ENCODE measurements at places on chromosomes 11 and 22.

GRCh38 chr11:123437236-123437979, 7.3 kb downstream of the GRAMD1B start:
- DNase-seq: no peak

GRCh38 chr11:44351898-44352498, 42.1 kb upstream of the ALX4 start:
- DNase-seq: no peak

GRCh38 chr22:43001271-43002201, 13.4 kb downstream of the PACSIN2 start:
- no peak for DNase-seq

DNA sequence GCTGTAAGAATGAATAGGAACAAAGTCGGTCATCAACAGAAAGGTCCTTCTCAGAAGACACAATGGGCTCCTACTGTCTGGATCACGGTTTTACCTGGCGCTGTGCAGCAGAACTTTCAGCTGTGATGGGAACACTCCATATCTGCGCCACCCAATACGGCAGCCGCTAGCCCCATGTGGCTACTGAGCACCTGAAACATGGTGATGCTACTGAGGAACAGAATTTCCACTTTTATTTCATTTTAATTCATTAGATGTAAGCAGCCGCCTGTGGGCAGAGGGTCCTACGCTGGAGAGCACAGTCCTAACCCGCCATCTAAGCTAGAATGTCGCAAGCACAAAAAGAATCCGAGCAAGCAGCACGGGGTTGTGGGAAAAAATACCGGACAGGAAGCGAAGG, 2.7 kb downstream of the SULT4A1 start:
- no peak for DNase-seq

GRCh38 chr11:62324731-62325556, 12.3 kb upstream of the ASRGL1 start:
- no peak for DNase-seq

DNA sequence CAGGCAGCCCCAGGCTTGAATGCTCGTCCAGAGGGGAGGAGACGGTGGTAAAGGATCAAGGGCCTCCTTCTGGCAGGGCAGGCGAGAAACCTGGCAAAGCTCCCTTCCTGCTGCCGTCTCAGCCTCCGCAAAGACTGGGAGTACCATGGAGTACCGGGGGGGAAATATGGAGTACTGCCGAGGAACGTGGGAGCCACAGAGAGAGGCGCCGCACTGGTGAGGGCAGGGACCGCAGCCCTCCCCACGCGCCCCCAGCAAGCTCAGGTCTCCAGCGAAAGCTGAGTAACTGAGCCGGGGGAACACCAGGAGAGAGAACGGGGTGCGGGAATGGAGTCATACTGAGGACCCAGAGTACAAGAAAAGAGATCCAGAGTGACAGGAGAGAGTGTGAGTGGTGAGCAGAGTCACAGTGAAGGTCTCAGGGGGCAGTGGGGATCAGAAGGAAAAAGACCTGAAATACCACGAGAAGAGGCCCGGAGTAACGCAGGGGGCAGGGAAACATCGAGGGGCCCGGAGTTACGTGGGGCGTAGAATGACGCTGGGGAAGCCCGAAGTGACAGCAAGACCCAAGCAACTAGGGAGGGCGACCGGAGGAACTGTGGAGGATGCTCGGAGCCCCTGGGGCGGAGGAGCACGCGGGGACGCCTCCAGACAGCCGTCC, 740 bp downstream of the EML3 start:
- DNase-seq: no peak

DNA sequence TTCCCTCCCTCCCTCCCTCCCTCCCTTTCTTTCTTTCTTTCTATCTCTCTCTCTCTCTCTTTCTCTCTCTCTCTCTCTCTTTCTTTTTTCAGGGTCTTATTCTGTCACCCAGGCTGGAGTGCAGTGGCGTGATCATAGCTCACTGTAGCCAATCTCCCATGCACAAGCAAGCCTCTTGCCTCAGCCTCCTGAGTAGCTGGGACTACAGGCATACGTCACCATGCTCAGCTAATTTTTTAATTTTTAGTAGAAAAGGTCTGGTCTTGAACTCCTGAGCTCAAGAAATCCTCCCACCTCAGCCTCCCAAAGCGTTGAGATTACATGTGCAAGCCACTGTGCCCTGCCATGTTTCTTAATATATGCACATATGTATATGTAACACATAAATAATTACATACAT, 19.0 kb downstream of the TSKU start:
- no peak for DNase-seq

DNA sequence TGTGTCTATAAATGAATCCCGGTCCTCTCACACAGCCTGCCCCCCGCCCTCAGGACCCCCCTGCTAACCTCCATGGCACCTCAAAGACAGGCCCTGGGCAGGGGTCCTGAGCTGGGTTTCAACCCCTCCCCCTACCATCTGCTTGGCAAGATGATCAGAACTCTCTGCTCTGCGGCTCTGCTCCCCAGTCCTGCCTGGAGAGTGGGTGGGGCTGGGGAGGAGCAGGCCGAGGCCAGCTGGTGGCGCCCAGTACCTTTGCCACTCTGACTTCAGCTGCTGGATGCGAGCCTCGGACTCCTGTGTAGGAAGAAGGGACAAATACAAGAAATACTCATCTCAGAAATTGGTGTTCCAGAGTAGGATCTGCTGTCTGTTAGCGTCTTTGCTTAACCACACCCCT, 15.0 kb downstream of the SUN2 start:
- no peak for DNase-seq

DNA sequence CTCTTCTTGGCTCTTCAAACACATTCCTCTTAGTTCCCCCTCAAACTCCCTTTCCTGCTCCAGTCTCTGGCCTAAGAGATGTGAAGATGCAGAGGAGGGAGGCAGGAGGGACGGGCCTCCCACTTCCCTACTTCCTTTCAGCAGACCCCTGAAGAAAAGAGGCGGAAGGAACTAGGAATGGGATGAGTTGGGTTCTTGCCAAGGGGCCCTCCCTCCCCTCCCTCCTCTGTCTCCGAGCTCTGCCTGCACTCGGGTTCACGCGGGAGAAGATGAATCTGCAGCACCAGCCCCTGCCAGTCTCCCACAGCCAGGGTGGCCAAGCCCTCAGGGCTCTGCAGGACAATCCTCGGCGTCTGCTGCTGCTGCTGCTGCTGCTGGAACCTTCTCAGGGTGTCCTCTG, 24.3 kb upstream of the PKNOX2 start:
- no peak for DNase-seq

- no peak for DNase-seq
Observed at GRCh38 chr22:20852503-20852902, 6.1 kb downstream of the PI4KA start.

GRCh38 chr22:47588578-47588960, 826.1 kb downstream of the TBC1D22A start:
- DNase-seq: no peak

- no peak for DNase-seq
Observed at GRCh38 chr11:87022254-87022653, 15.5 kb upstream of the TMEM135 start.

DNA sequence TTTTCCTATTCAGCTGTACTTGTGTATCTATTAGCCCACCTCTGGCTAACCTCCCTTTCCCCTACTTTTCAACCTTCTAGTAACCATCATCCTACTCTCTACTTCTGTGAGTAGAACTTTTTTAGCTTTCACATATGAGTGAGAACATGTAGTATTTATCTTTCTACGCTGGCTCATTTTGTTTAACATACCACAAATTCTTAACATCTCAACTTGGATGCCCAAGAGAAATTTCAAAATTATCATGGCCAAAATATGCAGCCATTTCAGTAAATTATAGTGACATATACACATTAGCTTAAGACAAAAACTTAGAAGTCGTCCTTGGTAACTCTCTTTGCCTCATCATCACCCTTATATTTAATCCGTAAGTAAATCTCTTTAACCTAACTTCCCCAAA, 34.7 kb downstream of the LUZP2 start:
- DNase-seq: no peak

DNA sequence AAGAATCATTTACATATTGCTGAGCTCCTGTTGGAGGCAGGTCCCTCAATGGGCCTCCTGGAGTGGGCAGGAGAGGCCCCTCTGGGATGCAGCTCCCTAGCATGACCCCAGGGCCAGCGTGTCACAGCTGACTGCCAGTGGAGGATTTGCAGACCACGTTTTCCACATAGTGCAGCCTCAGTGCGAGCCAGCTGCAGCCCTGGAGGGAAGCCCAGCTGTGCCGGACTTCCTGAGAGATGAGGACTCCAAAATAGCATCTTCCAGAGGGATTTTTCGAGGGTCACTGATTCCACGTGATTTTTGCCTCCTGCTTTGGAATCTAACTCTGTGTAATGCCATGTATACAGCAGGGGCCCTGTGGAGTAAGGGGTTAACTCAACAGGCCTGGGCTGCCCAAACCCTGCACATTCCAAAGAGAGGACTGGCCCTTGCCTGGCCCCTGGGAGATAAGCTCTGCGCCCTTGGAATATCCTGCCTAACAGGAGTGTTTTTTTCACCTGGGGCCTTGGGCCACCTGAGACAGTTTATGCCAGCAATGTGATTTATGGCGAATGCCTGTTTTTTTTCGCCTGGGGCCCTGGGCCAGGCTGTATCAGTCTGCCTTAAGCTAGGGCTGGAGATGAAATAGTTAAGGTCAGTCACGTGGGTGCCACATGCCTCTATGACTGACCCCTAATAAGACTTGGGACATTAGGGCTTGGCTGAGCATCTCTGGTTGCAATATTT, 47.4 kb downstream of the RPS6KA4 start:
- DNase-seq: no peak

GRCh38 chr11:47495011-47495855, 46.3 kb upstream of the RAPSN start:
- DNase-seq: no peak

- no peak for DNase-seq
Observed at GRCh38 chr22:17634696-17635095, 3.9 kb upstream of the BCL2L13 start.

DNA sequence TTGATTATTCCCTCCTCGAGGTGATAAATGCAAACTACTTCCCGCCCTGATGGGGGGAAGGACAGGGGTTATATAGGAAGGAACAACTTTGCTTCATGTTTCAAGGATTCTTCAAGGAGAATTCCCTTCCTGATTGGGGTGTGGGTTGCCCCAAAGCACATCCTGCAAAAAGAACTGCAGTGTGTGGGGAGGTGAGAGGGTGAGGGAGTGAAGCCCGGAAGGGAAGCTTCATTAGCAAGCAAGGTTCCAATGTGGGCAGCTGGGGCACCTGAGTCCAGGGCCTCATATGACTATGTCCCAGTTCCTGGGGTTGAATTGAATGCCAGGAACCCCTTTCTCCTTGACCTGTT, 326.0 kb downstream of the MN1 start:
- no peak for DNase-seq

GRCh38 chr22:23270212-23270733, 90.0 kb downstream of the BCR start:
- no peak for DNase-seq

GRCh38 chr11:111236383-111236782, 9.1 kb upstream of the POU2AF2 start:
- no peak for DNase-seq

DNA sequence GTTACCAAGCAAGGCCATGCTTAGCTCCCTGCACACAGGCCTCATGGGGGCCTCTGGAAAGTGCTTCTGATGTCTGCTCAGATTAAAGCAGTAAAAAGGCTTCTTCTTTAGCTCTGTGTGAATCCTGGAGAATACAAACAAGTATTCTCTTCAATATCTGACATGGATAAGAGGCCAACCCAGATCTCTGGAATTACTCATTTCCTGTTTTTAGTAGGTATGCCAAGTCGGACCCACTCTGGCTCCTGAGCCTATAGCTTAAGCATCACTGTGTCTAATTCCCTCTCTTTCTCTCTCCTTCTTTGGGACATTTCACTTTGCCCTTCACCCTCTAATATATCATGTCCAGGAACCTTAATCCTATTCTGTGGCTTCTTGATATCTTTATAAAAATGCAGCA, 529.6 kb upstream of the CCDC90B start:
- no peak for DNase-seq

GRCh38 chr22:20128619-20128901, 3.0 kb upstream of the ZDHHC8 start:
- no peak for DNase-seq

- no peak for DNase-seq
Observed at GRCh38 chr11:14300661-14301304, 58.2 kb downstream of the RRAS2 start.

GRCh38 chr11:36565031-36565610, 2.7 kb upstream of the RAG1 start:
- no peak for DNase-seq

DNA sequence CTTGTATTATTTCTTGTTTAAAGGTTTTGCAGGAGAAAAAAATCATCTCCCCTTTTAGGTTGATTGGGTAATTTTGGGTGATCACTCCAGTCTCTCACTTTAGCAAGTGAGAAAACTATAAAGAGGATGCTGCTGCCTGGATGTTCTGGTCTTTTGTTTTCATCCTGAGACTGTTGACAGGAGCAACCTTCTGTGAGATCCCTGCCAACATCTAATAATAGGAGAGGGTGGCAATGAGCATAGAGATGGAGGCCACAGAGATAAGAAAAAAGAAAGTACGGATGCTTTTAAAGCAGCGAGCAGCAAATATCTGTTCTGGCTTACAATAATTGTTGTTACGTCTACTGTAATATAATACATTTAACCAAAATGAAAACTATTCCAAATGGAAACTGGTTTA, 293.6 kb upstream of the MTNR1B start:
- DNase-seq: no peak

DNA sequence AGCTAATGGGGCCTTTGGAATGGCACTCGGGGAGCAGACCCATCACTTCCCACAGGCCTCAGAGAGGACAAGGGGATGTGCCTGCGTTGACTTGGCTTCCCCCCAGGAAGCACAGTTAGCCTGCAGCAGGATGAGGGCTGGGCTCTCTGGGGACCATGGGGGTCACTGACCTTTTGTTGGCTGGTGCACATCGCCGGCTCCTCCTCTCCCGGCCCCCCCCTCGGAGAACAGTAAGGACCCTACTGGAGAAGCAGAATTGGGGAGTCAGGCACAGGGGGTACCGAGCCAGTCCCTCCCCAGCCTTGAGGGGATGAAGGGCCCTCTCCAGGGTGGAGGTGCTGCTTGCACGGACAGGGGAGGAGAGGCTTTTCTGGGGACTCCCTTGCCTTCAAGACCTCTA, 32.8 kb downstream of the NRXN2 start:
- DNase-seq: no peak

- DNase-seq: no peak
Observed at GRCh38 chr11:28123151-28123581, 15.0 kb downstream of the METTL15 start.

DNA sequence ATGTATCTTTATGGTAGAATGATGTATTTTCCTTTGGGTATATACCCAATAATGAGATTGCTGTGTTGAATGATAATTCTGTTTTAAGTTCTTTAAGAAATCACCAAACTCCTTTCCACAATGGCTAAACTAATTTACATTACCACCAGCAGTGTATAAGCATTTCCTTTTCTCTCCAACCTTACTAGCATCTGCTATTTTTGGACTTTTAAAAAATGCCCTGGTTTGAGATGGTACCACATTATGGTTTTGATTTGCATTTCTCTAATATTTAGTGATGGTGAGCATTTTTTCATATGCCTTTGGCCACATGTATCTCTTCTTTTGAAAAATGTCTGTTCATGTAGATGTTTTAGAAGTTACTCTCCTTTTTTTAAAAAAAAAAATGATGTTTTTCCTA, 142.0 kb downstream of the METTL15 start:
- DNase-seq: no peak

GRCh38 chr11:12075822-12076821, 34.3 kb upstream of the MICAL2 start:
- no peak for DNase-seq
